ENCODE measurements at places on chromosomes 2 and 18.

DNA sequence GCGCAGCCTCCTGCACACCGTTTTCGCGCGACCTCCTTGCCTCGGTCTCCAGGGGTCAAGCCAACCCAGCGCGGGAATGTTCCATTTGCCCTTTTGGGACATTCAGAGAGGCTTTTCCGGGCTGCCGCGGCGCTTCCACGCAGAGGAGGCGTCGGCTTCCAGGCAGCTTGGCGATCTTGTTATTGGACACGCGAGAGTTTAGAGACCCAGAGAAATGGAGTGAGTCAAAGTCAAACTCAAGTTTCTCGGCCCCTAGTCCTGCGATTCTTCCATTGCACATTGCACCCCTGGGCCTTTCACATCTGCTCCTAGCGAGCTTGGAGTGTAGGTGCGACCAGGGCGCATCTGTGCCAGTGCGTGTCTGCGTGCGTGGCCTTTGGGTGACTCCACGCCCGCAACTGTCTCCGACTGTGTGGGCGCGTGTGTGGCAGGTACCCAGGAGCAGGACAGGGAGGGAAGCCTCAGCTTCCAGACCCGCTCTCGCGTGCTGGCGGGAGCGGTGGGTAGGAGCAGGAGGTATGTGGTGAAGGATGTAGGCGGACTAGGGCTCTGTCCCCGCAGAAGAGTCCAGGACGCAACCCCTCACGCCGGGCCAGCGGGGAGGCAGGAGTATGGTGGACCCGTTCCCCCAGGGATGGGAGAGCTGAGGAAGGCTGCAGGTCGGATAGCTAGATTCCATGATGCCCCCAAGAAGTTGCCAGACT, 13.5 kb downstream of the SIX3 start:
- no peak for DNase-seq

GRCh38 chr2:42050703-42051542, 3.1 kb downstream of the PKDCC start:
- DNase-seq: no peak

GRCh38 chr2:48318116-48318515, 211.8 kb upstream of the STON1 start:
- DNase-seq: no peak

GRCh38 chr2:101720732-101721131, 23.2 kb downstream of the MAP4K4 start:
- DNase-seq: no peak

- peak; percentile 73 for DNase-seq
Measured at GRCh38 chr2:7672027-7672684, 754.9 kb downstream of the RNF144A start.

GRCh38 chr18:62069556-62069955, 117.3 kb downstream of the PIGN start:
- DNase-seq: no peak

Data from CD4-positive, alpha-beta T cell treated with Interleukin-17A for 4 hours (primary cell).